CD8-positive, alpha-beta memory T cell (primary cell): ENCODE measurements at places on chromosomes 4 and X. TPM values are rescaled to one million over a fixed set of nuclear protein-coding genes. Genes with fewer than 3 reads are reported as not detected.

DNA sequence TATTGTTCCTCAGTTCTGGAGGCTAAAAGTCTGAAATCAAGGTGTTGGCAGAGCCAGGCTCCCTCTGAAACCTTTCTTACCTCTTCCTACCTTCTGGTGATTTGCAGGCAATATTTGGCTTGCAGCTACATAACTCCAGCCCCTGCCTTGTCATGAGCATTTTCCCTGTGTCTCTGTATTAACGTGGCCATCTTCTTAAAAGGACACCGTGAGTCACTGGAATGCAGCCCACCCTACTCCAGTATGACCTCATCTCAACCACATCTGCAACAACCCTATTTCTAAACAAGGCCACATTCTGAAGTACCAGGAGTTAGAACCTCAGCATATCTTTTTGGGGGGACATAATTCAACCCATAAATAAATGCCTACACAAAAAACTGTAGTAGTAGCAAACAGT is 40.7 kb downstream of the FANCB start:
- no peak for DNase-seq

DNA sequence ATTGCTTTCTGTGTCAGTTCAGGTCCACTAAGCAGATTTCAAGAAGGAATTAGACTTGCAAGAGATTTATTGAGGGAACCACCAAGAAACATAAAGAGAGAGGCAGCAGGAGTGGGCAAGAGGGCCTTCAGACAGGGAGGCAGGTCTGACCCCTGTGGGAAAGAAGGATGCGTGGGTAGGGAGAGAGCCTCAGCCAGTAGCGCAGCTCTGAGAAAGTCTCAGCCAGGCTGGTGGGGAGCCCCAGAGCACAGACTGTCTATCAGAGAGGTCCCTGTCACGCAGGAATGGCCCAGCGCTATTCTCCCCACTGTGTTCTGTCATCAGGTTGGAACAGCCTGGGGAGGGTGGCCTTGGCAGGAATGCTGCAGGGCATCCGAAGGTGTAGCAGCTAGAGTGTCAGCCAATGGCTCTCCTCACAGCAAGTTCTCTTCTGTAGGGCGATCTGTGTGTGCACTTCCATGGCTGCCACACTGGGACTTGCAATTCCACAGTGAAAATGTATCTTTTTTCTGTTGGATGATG is 48.0 kb downstream of the OTC start:
- DNase-seq = no peak

DNA sequence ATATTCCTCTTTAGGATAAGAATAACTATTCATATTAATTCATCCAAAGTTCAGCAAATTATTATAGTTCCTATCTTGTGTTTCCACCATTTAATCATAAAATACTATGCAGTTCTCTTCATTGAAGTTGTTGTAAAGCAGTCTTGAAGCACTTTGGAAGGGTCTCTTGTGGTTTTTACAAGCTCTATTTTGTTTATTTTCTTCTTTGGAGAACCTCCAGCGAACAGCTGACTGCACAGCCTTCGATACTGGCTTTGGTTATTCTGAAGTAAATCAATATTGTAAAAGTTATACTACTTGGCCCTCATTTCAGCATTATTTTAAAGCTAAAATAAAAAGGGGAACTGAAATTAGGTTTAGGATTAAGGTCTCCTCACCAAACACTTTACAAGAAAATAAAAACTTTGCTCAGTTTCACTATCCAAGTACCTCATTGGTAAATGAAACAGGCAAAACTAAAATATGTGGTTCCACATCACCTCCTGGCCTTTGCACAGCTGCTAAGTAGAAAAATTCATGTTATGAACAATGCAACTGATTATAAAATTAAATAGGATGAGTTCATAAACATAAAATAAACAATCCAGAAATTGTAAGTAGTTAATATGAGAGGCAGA is 1629.2 kb upstream of the ADGRL3 start:
- no peak for DNase-seq

DNA sequence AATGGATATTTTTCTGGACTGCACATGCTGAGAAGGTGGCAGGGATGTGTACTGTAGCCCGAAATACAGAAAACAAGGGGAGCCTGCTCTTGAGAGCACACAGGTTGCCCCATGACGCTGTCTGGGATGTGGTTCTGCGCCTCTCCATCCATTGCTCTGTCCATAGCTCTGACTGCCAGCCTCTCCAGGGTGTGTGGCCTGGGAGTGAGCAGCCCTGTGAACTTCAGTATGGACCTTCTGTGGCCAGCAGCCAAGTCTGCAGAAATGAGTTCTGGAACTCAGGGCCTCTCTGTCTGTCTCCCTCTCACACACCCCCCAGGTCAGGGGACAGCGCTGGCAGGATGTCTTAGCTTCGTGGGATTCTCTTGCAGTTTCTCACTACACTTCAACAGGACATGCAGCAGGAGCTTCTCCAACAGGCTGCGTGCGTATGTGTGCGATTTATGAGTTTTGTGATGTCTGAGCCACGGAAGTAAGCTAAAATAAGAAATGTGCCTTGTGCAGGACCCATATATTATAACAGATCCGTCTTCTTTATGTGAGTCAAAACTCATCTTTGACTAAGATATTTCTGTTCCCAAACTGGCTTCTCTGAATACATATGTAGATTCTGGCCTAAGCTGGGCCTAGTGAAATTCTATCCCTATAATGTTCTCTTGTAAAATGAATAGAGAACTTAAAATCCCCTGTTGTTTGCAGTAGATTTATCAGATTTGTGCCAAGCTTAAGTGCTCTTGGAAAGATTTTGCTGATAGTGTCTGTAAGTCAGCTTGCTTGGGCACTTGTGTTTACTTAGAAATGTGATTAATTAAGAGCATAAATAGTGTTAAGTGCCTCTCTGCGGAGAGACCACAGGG is 40.0 kb downstream of the PROM1 start:
- no peak for DNase-seq

DNA sequence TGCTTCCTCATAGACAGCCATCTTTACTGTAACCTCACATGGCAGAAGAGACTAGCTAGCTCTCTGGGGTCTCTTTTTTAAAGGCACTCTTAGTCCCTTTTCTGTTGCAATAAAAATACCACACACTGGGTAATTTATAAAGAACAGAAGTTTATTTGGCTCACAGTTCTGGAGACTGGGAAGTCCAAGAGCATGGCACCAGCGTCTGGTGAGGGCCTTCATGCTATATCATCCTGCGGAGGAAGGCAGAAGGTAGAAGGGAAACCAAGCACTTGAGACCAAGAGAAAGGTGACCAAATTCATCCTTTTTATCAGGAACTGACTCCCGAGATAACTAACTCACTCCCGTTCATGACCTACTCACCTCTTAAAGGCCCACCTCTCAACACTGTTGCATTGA is 5.4 kb upstream of the ANXA5 start:
- DNase-seq = no peak

DNA sequence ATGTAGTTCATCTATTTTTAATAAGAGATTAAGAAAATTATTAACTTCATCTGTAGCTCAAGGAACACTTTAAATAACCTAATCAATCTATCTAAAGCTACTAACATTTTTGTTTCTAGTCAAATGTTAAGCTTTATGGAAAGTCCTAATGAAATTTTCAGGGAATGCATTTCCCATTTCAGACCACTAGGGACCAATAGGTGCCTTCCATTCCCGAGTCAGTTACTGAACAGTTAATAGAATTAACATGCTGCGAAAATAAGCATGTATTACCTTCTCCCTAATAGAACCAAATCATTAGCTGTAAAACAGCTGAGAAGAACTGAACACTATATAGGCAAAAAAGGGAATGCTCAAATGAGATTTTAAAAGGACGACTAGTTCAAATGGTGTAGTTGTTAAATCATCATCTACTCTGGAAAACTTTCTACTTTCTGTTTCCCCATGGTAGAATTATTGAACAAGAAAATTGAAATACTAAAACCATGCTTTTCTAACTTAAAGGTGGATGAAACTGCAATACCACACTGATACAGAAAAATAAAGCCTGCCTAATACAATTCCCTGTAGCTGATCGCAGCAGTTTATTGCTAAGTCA is 22.5 kb downstream of the STX18 start:
- no peak for DNase-seq

GRCh38 chrX:11537141-11537540 is 128.6 kb downstream of the ARHGAP6 start:
- DNase-seq = no peak

- no peak for DNase-seq
Observed at GRCh38 chr4:14856062-14856933, 146.0 kb upstream of the CPEB2 start.

MBNL3 gene
- 27.8 TPM for total RNA-seq

- DNase-seq = no peak
Observed at GRCh38 chrX:110363244-110363643, 4.6 kb downstream of the RTL9 start.

DNA sequence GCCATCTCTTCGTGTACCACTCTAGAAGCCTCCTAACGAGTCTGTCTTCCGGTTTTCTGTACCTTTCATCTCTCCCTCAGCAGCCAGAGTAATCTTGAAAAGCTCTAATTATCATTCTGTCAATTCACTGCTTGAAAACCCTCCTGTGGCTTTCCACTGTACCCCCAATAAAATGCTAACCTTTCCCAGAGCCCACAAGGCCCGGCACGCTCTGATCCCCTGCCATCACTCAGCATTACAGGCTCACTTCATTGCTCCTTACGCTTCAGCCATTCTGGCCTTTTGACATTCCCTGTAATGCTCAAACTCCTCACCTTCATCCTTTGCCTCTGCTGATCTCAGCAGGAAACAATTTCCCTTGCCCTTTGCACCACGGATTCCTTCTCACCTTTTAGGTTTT is 112.9 kb downstream of the ARHGAP10 start:
- no peak for DNase-seq

- no peak for DNase-seq
Observed at GRCh38 chr4:8173492-8174242, 15.1 kb upstream of the ABLIM2 start.
